Brain pericyte (primary cell): ENCODE measurements at places on chromosomes 12 and 14.

GRCh38 chr12:131606218-131606901 lies 104.5 kb upstream of the SFSWAP start:
- no peak for DNase-seq

- DNase-seq, result no peak
These were observed 19.6 kb downstream of the ACVR1B start for GRCh38 chr12:51970904-51971646.

DNA sequence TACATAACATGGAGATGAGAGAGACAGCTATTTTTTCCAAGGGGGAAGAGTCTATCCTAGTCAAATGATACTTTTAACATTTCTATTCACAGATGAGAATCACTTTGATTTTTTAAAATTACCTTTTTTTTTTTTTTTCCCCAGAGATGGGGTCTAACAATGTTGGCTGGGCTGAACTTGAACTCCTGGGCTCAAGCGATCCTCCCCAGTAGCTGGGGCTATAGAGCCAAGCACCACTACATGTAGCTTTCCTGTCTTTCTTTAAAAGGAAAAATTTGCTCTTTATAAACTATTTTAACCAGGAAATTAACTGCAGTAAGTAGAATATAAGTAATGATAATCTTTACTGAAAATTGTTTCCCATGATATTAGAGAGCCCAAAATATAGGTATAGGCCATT lies 3.3 kb downstream of the PRICKLE1 start:
- DNase-seq, result no peak

- no peak for DNase-seq
These were observed 309.9 kb downstream of the BCL11B start for GRCh38 chr14:98962118-98962517.

DNA sequence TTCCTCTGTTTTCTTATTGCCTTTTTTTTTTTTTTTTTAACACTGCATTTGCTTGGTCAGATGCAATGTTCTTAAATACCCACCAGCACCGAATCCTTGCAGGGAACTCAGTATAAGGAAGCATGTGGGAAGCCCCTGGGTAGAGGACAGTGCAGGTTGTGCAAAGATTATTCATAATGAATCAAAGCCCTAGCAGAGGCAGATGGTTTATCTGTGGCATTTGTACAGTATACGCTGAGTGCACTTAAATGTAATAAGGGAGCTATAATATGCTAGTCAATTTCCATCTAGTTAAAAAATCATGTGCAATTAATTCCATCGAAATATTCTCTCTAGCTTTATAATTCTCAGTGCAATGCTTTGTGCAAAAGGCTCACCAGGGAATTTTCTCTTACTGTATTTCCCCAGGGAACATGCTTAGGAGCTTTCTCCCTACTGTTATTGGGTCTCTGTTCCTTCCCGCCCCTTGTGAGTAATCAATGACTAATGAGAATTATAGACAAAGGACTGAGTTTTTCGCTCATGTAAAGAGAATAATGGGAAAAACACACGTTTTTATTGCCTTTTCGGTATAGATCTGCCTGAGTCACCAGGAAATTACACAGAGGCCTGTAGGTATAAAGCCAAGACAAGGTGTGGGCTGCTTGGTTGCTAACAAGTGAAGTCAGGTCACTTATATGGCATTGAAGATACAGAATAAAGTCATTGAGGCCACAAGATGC lies 1214.3 kb upstream of the TMEM132C start:
- DNase-seq, result no peak

GRCh38 chr14:92695562-92695961 lies 52.9 kb downstream of the LGMN start:
- no peak for DNase-seq

GRCh38 chr14:91269076-91269991 lies 24.8 kb upstream of the GPR68 start:
- no peak for DNase-seq

DNA sequence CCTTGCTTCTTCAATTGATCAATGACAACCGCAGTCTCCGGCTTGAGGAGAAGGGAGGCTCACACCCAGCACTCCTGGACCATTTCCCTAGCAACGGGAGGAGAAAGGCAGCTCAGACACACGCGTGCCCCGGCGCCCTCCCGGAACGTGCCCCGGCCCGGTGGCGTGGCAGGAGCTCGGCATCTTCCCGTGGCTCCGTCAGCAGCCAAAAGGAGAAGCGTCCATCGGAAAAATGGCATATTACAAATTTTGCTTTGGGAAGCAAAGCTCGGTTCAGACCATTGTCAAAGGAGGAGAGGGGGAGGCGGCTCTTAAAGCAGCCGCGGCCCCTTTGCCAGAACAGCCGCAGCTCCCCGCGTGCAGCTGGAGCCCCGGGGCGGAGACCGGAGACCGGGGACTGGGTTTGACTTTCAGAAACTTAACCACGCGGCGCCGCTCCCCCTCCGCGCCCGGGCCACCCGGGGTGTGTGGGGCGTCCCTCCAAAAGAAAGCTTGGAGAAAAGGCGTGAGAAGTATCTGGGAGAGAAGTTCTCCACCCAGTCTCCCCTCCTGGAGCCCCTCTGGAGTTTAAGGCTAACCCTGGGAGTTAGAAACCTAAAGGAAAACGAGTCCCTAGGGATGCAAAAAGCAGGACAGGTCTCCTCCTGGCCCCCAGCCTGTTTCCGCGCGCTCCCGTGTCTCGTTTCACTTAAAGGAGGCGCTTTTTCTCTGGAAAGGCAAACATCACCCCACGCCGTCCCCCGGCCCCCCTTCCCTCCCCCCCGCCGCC lies 545 bp downstream of the PPFIA2 start:
- no peak for DNase-seq

- peak; percentile 40 for DNase-seq
These were observed 229.8 kb upstream of the LRIG3 start for GRCh38 chr12:59149995-59150642.

DNA sequence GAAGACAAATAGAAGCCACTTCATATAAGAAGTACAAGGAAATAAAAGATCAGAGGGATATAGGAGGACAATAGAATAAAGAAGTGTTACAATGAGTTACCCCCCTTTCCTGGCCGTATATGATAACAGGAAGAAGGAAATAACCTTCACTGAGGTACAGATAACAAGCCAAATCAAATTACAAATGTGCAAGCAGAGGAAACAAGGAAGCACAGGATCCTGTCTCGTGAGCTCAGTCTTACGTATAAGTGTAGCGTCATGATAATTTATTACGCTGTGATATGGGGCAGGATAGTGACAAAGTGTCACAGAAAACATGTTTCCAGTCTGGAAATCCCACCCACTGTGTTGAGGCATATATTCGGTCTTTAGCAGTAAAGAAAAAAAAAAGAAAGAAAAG lies 26.5 kb downstream of the CRACR2A start:
- DNase-seq, result no peak

DNA sequence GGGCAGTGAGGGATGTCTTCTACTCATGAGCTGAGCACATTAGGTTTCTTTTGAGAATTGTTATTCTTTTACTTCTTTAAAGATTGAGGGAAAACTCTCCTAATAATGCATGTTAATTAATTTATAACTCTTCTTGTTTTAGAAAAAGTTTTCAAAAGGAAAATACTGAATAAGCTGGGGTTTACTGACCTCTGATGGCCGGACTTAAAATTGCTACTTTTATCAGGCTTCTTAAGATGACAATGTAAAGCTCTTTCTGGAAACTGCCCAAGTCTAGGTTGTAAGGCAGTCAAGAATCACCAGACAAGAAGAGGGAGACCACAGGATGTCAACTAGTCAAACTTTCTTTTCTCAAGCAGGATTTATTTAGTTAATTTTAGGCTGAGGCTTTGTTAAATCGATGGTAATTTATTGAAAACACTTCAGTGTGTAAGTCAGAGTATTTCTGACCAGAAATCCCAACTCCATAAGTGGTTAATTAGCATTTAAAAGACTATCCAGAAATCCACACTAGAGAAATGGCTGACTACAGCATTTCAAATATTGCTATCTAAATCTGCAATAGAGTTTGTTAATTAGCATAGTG lies 82.1 kb downstream of the AVPR1A start:
- DNase-seq, result peak; percentile 41

GRCh38 chr12:100346660-100347059 lies 10.2 kb upstream of the SLC17A8 start:
- DNase-seq, result no peak

- DNase-seq, result no peak
These were observed 1455.6 kb upstream of the TMEM132C start for GRCh38 chr12:126811391-126811790.

GRCh38 chr14:65704850-65705249 lies 292.3 kb downstream of the FUT8 start:
- DNase-seq, result no peak

- DNase-seq, result no peak
These were observed 14.0 kb downstream of the GIT2 start for GRCh38 chr12:109982210-109982609.

- no peak for DNase-seq
These were observed 92.9 kb downstream of the GCH1 start for GRCh38 chr14:54809767-54810166.

GRCh38 chr12:11795913-11796459 lies 146.5 kb downstream of the ETV6 start:
- no peak for DNase-seq

GRCh38 chr12:48084066-48084465 lies 21.8 kb downstream of the SENP1 start:
- no peak for DNase-seq

- DNase-seq, result no peak
These were observed 1.1 kb downstream of the CARMIL3 start for GRCh38 chr14:24052656-24053547.

- no peak for DNase-seq
These were observed 20.2 kb downstream of the UBE3B start for GRCh38 chr12:109497675-109498074.

DNA sequence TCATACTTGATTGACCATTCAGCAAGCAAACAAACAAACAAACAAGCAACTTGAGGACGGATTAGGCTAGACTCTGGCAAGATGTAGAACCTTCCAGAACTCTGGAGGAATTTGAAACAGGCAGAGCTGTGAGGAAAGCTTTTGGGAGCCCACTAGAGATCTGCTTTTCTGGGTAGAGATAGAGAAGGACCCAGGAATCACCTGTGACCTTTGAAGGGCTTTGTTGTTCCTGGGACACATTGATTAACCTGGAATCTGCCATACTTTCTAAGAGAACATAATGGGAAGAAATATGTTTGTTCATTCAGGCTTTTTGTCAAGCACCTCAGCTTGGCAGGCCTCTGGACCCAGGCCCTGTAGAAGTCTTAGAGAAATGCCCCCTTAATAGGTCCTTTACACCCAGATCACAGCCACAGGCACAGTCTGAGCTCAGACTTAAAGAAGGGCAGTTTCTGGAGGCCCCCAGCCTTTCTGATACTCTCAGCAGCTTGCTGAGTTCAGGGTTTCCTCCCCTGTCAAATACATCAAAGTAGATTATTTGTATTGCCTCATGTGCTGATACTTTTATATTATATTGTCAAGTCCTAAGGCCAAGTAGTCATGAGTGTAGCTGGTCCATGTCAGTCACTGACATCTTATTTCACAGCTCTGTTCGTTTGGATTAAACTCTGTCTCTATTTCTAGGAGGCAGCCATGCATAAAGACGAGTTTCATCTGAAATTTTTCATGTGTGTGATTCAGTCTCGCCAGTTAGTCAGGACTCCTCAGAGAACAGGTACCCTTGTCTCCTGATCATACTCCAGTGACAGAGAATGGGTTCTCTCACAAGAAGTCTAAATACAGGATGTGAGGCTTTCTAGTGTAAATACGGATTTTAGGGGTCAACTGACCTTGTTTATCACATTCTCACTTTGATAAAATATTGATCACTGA lies 1.1 kb upstream of the SENP1 start:
- no peak for DNase-seq

GRCh38 chr12:57142727-57143126 lies 4.7 kb downstream of the LRP1-AS start:
- no peak for DNase-seq

DNA sequence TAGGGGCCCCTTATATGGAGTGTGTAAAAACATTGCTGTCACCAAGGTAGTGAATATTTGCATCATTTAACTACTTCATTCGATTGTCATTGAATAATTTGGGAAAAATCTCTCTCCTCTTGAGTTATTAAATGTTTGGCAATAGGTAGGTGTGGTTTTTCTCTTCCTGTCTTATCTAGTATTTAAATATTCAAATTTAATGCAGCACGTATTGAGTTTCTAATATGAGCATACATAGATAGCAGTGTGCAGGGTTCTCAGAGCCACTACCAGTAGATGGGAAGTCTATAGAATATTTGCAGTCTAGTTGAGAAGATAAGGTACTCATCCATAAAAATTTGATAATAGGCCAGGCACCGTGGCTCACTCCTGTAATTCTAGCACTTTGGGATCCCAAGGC lies 16.7 kb downstream of the PALS1 start:
- no peak for DNase-seq

GRCh38 chr14:105420974-105421674 lies 1.5 kb downstream of the MTA1 start:
- no peak for DNase-seq

DNA sequence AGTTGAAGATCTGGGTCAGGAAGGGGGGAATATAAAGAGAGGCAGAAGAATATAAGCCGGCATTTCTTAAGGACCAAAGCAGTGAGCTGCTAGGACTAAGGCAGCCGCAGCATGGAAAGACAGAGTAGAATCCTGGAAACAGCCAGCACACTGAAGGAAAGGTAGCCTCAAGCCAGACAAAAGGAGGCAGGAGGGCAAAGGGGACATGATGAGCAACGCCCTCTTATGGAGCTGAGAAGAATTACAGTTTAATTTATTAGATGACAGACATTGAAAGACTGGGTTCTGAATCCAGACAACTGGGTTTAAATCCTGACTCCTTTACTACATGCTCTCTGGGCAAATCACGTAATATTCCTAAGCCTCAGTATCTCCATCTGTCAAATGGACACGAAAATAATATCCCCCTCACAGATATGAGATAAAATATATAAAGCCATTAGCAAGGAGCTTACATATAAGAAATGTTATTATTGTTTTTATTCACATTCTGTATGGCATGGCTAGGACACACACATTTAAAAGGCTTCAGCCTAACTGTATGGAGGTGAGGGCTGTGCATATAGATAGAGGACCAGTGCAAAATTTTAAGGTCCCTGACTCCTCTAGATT lies 8.1 kb upstream of the PCED1B start:
- no peak for DNase-seq

DNA sequence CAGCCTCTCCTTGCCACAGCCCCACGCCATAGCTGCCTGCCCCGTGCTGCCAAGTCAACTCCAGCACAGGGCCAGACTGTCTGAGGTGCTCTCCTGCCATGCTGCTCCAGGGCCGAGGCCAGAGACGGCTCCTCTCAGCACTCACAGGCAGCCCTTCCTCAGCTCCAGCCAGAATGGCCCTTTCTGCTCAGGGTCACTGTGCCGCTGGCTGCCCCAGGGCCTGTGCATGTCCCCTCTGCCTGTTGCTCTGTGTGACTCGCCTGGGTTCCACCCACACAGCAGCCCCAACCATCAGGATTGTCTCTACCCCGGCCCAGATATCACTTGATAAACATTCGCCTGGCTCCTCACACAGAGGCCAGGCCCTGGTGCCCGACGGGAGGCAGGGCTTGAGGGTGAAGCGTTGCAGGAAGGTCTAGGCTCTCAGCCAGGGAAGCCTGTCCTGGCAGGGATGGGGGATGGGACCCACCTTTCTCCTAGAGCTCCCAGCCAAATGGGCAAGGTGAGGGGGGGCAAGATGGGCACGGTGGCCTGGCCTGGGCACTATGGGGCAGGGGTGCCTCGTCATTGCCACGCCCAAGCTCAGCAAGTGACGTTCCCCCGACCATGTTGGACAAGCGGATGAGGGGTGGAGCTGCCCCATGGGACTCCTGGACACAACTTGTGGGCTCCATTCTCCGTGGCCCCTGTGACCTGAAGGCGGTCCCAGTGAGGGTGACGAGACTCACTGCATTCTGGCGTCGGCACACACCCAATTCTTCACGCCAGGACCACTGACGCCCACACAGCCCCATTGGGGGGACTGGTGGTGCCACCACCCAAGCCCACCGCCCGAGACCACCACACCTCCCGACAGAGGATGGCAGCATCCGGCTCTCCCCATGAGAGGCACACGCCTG lies 27.4 kb upstream of the BTBD6 start:
- DNase-seq, result no peak
